Vagina (tissue), 2 donors: ENCODE measurements at places on chromosomes 1 and 21.
A peak's percentile ranks its signal among the peaks of the same experiment; 100 is the strongest.

- H3K36me3 ChIP-seq = no peaks in the 10 kb centered on the region
- peaks cover 16% of the 10 kb centered on the region for H3K4me1 ChIP-seq
- no peak overlapping the region for H3K27ac ChIP-seq
- no peak overlapping the region for H3K4me3 ChIP-seq
- DNase-seq = no peak
Measured at GRCh38 chr1:151639466-151639865, 27.6 kb downstream of the SNX27 start.

- H3K27ac ChIP-seq = no peak overlapping the region
- H3K4me1 ChIP-seq = no peaks in the 10 kb centered on the region
- no peak overlapping the region for H3K4me3 ChIP-seq
- no peak for DNase-seq
- H3K36me3 ChIP-seq = no peaks in the 10 kb centered on the region
Measured at GRCh38 chr1:65959896-65960567, 167.3 kb downstream of the PDE4B start.

GRCh38 chr1:246008363-246008831 is 498.7 kb downstream of the SMYD3 start:
- H3K27me3 ChIP-seq = no peaks in the 10 kb centered on the region
- peaks cover 9% of the 10 kb centered on the region for H3K4me1 ChIP-seq
- H3K36me3 ChIP-seq = no peaks in the 10 kb centered on the region
- DNase-seq = no peak

DNA sequence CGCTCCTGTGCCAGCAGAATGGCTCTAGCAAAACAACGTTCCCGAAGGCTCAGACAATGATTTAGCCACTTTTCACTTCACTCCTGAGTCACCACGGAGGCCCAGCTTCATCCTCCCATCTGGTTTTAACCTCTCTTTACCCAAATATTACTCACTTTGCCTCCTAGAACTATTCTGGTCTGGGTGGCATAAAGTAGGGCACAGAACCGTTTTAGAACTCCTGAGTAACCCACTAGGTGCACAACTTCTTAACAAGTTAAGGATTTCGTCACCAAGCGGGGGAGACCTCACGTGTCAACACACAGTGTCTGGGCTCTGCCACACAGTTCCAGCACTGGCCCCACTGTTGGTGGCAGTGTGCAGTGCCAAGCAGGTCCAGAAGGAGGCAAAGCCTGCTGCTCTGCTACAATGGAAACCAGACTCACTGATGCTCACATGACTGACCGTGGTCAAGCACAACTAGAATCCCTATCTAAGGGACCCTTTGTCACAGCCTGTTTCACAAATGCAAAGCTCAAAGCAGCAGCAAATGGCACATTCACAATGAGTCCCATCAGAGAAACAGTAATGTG is 121.7 kb downstream of the SIPA1L2 start:
- DNase-seq = no peak
- H3K27me3 ChIP-seq = no peaks in the 10 kb centered on the region
- no peak overlapping the region for H3K4me3 ChIP-seq
- H3K27ac ChIP-seq = no peak overlapping the region
- peaks cover 15% of the 10 kb centered on the region for H3K4me1 ChIP-seq

- H3K4me1 ChIP-seq = no peaks in the 10 kb centered on the region
- no peaks in the 10 kb centered on the region for H3K27me3 ChIP-seq
- no peak overlapping the region for H3K27ac ChIP-seq
- no peaks in the 10 kb centered on the region for H3K36me3 ChIP-seq
Measured at GRCh38 chr1:7463526-7463925, 307.6 kb upstream of the VAMP3 start.

- no peak overlapping the region for H3K27ac ChIP-seq
- no peaks in the 10 kb centered on the region for H3K27me3 ChIP-seq
- H3K4me3 ChIP-seq = no peak overlapping the region
- DNase-seq = no peak
Measured at GRCh38 chr1:99348397-99349132, 84.3 kb downstream of the PLPPR4 start.

DNA sequence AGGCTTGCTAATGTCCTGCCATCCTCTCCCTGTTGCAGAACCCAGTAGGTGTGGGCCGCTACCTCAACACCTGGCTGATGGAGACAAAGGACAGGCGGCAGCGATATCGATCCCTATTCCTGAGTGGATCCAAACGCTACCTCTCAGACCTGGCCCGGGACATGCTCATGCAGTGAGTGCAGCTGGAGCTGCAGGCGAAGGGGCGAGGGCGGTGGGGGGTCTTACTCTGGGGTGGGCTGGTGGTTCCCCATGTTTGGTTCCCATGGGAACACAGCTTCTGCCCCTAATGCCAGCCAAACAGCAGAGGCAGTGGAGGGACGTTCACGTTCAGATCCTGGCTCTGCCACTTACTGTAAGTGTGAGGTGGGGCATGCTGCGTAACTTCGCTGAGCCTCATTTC is 15.8 kb upstream of the TTC22 start:
- no peaks in the 10 kb centered on the region for H3K36me3 ChIP-seq
- peak; percentile 70 for DNase-seq
- no peaks in the 10 kb centered on the region for H3K27me3 ChIP-seq
- no peak overlapping the region for H3K4me3 ChIP-seq

DNA sequence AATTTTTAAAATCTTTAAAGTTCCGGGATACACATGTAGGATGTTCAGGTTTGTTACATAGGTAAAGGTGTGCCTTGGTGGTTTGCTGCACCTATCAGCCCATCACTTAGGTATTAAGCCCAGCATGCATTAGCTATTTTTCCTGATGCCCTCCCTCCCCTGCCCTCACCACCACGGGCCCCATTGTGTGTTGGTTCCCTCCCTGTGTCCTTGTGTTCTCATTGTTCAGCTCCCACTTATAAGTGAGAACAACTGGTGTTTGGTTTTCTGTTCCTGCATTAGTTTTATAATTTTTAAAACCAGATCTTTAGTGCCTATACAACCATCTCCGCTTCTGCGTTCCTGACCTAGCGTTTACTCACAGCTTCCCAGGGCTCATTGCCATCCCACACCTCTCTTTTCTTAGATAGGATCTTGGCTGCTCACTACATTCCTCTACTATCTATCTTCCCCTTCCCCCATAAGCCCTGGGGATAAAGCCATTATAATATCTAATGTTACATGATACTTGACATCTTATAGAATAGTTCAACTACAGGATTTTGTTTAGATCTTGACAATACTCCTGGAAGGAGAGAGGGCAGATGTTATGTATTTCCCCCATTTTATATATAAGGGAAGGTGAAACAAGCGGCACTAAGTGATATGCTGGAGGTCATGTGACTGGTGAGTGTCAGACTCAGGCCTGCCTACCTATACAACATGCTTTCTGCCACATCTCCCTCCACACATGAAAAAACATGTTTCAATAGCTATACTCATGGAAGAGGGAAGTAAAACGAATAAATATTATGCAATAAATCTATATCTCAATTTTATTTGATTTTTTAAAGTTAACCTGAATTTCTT is 52.3 kb upstream of the DNAJC6 start:
- no peaks in the 10 kb centered on the region for H3K36me3 ChIP-seq
- no peak overlapping the region for H3K4me3 ChIP-seq
- no peak overlapping the region for H3K27ac ChIP-seq
- peaks cover 18% of the 10 kb centered on the region for H3K4me1 ChIP-seq
- no peak for DNase-seq

- no peaks in the 10 kb centered on the region for H3K27me3 ChIP-seq
- no peaks in the 10 kb centered on the region for H3K4me1 ChIP-seq
- DNase-seq = no peak
- H3K36me3 ChIP-seq = no peaks in the 10 kb centered on the region
Measured at GRCh38 chr1:248696261-248696660, 6.3 kb downstream of the OR14I1 start.
